Stomach (tissue), 19 donors: ENCODE measurements at places on chromosomes 7 and 10. TPM values are rescaled to one million over a fixed set of nuclear protein-coding genes. Genes with fewer than 3 reads are reported as not detected.

SPDYE18 gene
- not detected for polyA plus RNA-seq

CYP3A5 gene
- polyA plus RNA-seq, result 44.5 TPM

SGMS1 gene
- 7.8 TPM for polyA plus RNA-seq

GIMAP6 gene
- 10.2 TPM for polyA plus RNA-seq

MMP21 gene
- polyA plus RNA-seq, result not detected
